ENCODE measurements at places on chromosomes 1 and 21. TPM values are rescaled to one million over a fixed set of nuclear protein-coding genes. Genes with fewer than 3 reads are reported as not detected.

CHRM3 gene
- total RNA-seq: not detected

BNIPL gene
- total RNA-seq: 2.0 TPM

FRRS1 gene
- total RNA-seq: 3.6 TPM

MTR gene
- total RNA-seq: 43.5 TPM

PSMD4 gene
- total RNA-seq: 187 TPM

LINGO4 gene
- 0.07 TPM for total RNA-seq

ECE1 gene
- 46.6 TPM for total RNA-seq

KRTAP21-2 gene
- total RNA-seq: not detected

STK40 gene
- 73.2 TPM for total RNA-seq

SPRR5 gene
- not detected for total RNA-seq

MTHFR gene
- 30.0 TPM for total RNA-seq

MAP1LC3C gene
- not detected for total RNA-seq

KCNK2 gene
- total RNA-seq: not detected

OR2AK2 gene
- total RNA-seq: not detected

FNDC5 gene
- not detected for total RNA-seq

HCRTR1 gene
- total RNA-seq: not detected

CLCC1 gene
- 14.0 TPM for total RNA-seq

RWDD3 gene
- 13.8 TPM for total RNA-seq

GBP1 gene
- total RNA-seq: 106 TPM

FAM151A gene
- total RNA-seq: not detected

PEAR1 gene
- total RNA-seq: not detected

UMODL1 gene
- total RNA-seq: 0.05 TPM

GRCh38 chr1:231976231-231976630 is 349.6 kb downstream of the DISC1 start:
- DNase-seq: no peak

DNA sequence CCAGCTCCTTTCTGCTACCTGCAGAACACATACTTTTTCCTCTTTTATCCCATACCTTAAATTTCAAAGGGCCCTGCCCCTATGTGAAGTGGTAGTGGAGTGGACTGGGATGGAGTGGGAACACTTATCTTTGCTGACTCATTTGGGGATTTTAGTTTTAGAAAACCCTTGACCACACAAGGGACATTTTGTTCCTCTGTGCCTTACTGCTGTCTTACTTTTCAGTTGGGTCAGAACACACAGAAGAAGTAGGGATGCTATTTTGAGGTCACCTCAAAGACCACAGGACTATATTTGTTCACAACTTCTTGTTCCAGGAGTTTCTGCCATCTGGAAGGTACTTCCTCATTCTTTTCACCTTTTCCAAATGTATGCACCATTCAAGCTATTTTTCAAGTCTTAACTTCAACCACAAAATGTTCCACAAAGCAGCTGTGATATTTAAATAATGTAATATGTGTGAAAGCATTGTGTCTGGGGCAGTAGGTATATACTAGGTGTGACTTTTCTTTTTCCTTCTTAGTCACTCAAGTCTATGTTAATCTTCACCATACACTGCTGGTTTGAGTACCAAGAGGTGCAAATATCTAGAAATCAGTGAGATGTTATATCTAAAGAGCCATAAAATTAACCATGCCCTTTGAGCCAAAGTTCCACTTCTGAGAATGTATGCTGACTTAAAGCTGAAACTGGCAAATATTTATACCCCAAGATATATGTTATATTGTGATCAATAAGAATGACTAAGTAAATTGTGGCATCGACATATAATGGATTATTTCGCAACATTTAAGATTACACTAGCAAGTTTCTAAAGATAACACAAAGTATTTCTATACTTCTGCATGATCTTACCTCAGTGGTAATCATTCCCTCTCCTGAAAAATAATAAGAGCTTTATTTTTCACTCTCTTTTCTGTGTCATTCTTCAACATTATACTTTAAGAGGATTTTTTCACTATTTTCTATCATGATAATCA is 308.5 kb downstream of the MRPL39 start:
- DNase-seq: no peak

DNA sequence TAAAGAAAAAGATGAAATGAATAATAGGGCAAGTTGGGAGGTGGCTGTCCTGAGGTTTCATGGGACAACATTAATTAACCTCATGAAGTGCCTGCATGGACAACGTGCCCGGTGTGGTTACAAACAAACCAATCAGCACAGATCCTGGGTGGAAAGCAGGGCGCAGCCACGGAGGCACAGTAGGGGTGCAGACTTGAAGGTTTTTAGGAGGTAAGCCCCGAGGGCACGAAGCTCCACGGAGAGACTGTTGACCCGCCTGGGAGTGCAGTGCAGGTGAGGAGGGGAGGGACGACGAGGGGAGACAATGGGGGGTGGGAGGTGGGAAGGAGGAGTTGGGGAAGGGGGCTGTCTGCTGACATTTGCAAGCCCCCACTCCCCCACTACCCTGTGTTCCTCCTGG is 2.3 kb upstream of the RIPK4 start:
- DNase-seq: no peak

DNA sequence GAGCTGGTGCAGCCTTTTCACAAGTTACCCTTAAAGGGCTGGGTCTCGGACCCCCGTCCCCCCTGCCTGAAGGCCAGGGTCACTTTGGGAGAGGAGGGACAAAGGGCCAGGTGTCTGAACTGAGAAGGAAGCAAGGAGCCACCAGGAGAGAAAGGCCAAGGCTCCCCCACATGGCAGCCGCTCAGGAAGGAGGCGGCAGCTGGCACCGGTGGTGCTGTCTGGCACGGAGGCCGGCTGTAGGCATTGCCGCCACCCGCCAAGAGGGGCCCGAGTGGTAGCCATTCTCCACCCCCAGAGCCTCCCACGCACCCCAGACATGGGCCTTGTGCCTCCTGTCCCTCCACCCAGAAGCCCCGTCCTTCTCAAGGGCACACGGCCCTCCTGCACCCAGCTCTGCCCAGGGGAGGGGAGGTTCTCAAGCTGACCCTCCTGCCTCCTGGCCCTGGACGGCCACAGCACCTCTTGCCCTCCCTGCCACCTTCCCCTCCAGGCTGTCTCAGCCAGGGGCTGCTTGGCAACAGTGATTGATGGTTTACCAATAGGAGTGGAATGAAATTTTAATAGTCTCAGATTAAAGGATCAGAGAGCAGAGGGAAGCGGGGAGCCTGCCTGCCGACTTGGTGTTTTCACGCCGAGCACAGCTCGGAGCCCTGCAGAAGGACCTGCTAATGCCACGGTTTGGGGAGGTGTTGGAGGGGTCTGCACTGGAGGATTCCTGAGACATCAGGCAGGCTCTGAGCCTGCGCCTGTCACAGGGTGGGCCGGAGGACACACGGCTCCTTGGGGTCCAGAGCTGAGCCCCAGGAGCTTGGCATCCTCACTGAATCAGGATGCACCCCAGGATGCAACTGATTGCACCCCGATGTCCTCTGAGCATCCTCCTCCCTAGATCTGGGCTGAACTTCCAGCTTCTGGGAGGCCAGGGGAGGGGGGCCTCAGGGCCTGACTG is 211.9 kb upstream of the VAMP3 start:
- no peak for DNase-seq

- peak; percentile 73 for DNase-seq
Observed at GRCh38 chr1:111598544-111598943, 21.0 kb upstream of the RAP1A start.

- no peak for DNase-seq
Observed at GRCh38 chr1:83670909-83671565, 327.9 kb downstream of the TTLL7 start.

DNA sequence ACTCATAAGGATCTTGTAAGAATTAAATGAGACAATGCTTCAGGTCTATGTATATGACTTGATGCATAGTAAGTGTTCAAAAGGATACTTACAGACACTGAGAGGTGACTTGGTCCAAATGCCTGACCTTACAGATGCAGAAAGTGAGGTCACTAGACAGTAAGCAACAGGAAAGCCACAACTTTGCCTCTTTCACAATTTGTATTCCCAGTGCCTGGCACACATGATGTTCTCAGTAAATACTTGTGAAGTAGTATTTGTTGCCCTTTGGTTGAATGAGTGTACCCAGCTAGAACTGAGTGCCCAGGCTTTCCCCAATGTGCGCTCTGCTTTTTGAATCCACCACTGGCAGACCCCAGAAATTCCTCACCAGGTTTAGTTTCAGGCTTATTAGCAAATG is 105.1 kb downstream of the BEND5 start:
- no peak for DNase-seq

DNA sequence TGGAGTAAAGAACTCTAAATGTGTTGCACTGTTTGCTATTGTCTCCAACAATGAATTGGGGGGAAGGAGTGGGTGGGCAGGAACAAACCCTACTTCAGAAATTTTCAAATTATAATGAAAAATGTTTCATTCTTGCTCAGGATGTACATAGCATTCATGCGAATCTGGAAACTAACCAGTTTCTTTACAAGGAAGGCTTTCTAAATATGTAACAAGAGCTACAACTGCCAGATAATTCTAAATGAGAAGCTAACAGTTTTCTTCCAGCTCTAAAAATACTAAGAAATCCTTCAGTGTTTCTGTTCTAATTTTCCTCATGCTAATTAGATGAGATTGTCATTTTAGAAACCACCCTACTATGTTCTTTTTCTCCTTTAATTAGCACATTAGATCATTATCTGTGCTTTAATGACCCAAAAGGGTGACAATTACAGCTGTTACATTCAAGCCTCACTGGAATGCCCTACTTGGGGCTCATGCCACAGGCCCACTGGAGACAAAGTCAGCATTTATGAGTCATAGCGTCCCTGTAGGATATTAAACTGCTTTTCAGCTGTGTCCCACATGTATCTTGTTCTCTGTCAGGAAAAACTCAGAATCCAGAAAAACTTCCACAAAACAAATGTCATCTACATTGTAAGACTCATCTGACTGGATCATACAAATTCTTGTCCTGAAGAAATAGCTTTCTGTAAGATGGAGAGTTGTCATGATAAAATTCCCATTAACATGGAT is 804.6 kb upstream of the CXADR start:
- no peak for DNase-seq

GRCh38 chr1:86481966-86482365 is 13.2 kb downstream of the CLCA1 start:
- DNase-seq: no peak

DNA sequence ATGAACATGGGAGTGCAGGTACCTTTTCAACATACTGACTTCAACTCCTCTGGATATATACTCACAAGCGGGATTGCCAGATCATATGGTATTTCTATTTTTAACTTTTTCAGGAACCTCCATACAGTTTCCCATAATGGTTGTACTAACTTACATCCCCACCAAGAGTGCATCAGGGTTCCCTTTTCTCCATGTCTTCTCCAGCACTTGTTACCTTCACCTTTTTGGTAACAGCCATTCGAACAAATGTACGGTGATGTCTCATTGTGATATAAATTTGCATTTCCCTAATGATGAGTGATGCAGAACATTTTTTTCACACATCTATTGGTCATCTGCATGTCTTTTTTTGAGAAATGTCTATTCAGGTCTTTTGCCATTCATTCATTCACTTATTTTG is 25.9 kb upstream of the ACTA1 start:
- DNase-seq: no peak

GRCh38 chr1:57162607-57163261 is 196.9 kb upstream of the C8B start:
- no peak for DNase-seq

- DNase-seq: no peak
Observed at GRCh38 chr1:67227196-67227595, 60.9 kb downstream of the IL23R start.

DNA sequence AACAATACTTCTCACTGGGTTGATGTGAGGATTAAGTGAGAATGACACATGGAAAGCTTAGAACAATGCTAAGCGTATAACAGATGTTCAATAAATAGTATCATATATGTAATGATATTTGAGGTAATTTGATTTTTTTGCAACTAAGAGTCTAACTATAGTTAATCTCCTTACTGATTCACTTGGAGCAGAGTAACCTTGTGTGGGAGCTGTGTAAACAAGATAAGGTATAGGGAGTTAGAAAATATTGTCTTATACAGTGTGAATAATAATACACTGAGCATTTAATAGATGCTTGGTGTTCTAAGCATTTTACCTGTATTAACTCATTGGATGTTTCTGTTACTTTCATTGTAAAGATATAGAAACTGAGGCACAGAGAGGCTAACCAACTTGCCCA is 15.9 kb downstream of the RALGPS2 start:
- no peak for DNase-seq

- no peak for DNase-seq
Observed at GRCh38 chr1:111882986-111883560, 106.4 kb downstream of the KCND3 start.

DNA sequence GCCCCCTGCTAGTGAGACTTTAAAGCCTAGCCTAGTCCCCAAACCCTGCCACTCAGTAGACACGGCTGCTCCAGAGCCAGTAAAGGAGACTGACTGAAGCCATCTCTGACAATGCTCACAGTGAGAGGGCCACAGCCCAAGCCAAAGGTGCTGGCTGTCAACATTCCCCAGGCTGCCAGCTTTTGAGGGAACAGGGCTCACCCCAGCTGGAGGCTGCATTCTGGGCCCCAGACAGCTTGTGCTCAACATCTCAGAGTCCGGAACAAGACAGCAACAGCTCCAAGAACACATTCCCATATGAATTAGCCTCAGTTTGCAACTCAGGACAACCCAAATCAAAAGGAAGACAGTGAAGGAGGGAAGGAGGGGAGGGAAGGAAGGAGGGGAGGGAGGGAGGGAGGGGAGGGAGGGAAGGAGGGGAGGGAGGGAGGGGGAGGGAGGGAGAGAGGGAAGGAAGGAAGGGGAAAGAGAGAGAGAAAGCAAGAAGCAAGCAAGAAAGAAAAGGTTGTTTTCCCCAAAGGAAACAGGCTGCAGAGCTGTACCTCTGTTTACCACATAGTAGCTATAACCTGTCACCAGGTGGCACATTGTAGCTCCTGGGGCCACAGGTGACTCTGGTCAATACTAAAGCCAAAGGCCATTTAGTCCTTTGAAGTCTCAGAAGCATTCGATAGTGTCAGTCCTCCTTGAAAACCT is 5.4 kb downstream of the ARTN start:
- DNase-seq: no peak

DNA sequence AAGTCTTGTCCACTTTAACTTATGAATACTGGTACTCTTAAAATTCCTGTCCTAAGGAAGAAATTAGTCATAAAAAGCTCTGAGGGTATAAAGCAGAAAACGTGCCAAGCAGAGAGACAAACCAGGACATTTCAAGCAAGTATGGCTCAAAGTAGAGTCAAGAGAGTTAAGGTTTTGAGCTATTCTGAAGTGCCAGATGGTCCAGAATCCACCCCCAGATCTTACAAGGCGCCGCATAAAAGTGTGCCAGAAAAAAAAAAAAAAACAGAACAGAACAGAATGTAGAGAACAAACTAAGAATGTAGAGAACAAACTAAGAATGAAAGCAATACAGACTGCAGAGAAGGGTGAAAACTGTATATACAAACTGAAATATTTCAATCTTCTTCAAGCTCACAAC is 12.5 kb downstream of the EPS15 start:
- DNase-seq: no peak

DNA sequence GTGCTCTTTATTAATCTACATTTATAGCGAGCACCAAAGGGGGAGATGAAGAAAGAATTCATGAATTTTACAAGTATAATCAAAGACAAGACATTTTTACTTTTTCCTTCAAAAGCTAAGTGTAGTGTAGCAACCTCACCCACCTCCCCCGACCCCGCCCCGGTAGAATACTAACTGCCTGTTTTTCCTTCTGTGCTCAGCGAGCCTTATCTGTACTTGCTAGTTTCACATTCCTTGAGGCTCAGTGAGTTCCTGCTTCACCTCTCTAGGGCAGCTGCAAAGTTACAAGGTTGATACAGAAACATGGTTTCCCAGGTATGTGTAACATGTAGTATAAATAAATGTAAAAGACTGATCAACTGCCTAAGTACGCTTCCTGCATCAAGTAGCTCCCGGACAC is 86.5 kb downstream of the LIPI start:
- DNase-seq: no peak
